ENCODE measurements at places on chromosomes 4 and X.

DNA sequence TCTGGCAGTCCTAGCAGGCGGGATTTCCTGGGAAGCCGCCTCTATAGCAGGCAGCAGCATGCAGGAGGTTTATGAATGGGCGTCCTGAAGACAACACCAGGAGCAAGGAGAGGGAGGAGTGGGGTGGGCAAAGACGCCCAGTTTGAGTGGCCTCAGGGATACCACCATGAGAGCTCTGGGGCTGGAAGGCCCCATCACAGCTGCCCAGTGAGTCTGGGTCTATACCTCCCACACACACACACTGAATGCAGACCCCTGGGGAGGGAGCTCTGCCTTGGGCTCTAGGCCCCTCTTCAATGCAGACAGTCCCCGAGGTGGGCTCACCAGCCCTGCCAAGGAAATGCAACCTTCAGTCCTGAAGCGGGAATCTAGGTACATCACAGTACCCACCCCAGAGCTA is 98.6 kb downstream of the AFAP1 start:
- DNase-seq, result no peak

DNA sequence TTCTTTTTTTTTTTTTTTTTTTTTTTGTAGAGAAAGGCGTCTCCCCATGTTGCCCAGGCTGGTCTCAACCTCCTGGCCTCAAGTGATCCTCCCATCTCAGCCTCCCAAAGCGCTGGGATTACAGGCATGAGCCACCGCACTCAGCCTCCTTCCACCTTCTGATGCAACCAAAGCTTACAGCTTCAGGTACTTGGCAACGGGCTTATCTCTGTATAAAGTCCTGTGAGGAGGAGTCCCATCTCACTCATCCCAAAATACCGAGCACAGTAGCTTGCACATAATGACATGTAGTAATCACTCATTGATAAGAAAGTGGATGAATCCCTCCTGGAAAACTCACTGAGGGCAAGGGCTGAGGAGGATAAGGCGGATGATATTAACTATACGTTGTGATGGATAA is 19.1 kb downstream of the IRF2 start:
- DNase-seq, result no peak

DNA sequence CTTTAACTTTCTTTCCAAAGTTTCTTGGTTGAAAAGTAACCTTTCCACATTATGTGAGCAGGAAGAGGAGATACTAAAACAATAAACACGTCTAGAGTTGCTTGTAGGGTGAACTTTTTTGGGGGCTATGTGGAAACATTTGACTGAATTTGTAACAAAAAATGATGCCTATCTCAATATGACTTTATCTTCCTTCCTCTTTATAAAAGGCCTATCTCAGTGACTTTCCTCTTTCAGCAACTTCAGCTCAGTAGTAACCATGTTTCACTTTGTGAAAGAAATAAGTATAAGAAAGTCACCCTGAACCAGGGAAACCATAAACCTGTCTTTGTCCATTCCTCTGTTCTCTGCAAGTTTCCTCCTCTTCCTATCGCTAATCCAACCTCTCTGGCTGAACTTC is 124.7 kb upstream of the TMEM164 start:
- DNase-seq, result no peak

DNA sequence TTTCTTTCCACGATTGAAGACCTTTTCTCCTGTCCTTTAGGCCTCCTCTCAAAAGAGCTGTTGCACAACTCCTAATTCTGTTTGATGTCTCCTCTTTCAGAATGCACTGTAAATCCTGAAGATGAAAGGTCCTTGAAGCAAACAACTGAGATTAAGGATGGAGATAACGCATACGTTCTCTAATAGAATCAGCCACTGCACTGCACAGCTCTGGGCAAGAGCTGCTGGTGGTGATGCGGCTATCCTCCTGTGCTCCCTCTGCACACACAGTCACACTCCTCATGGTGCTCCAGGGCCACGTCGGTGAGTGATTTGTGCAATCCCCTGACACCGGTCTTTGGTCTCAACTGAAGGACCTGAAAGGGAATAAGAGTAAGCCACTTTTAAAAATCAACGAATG is 208.7 kb downstream of the PDGFC start:
- DNase-seq, result no peak

Measured in erythroblast (primary cell).